NCI-H1105 treated with DMSO at 0.1 percent for 48 hours (cell line): ENCODE measurements at places on chromosomes 6 and 20.
A peak's percentile ranks its signal among the peaks of the same experiment; 100 is the strongest.

- no peak for DNase-seq
These were observed 46.6 kb upstream of the TFAP2C start for GRCh38 chr20:56582542-56582941.

- peak; percentile 30 for DNase-seq
These were observed 1.9 kb downstream of the HEBP2 start for GRCh38 chr6:138405816-138406413.

GRCh38 chr6:94361304-94362060 lies 942.1 kb upstream of the EPHA7 start:
- no peak for DNase-seq

GRCh38 chr6:31355583-31355948 lies 1.4 kb downstream of the HLA-B start:
- no peak for DNase-seq

GRCh38 chr20:8356806-8357205 lies 224.7 kb downstream of the PLCB1 start:
- DNase-seq, result no peak

- no peak for DNase-seq
These were observed 164.7 kb downstream of the SCP2D1 start for GRCh38 chr20:18978311-18978710.

DNA sequence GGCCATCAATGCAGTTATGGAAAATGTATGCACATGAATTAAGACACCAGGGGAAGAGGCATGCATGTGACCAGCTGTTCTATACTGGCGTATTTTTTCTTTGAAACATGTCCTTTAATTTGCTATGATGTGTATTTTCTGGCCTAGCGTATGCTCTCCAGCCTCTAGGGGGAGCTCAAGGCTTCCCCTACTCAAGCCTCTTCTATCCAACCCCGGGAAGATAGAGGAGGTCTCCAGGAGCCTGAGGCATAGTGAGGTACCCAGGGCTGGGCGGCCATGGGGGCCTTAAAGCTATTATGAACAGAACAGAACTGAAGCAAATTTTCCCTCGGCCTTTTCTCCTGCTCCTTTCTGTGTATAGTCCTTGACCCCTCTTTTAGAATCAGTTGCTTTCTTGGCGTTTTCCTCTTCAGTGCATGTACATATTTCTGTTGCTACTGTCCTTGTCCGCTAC lies 528.9 kb downstream of the MAFB start:
- peak; percentile 24 for DNase-seq

GRCh38 chr6:157649311-157650260 lies 173.5 kb upstream of the SNX9 start:
- DNase-seq, result peak; percentile 90

DNA sequence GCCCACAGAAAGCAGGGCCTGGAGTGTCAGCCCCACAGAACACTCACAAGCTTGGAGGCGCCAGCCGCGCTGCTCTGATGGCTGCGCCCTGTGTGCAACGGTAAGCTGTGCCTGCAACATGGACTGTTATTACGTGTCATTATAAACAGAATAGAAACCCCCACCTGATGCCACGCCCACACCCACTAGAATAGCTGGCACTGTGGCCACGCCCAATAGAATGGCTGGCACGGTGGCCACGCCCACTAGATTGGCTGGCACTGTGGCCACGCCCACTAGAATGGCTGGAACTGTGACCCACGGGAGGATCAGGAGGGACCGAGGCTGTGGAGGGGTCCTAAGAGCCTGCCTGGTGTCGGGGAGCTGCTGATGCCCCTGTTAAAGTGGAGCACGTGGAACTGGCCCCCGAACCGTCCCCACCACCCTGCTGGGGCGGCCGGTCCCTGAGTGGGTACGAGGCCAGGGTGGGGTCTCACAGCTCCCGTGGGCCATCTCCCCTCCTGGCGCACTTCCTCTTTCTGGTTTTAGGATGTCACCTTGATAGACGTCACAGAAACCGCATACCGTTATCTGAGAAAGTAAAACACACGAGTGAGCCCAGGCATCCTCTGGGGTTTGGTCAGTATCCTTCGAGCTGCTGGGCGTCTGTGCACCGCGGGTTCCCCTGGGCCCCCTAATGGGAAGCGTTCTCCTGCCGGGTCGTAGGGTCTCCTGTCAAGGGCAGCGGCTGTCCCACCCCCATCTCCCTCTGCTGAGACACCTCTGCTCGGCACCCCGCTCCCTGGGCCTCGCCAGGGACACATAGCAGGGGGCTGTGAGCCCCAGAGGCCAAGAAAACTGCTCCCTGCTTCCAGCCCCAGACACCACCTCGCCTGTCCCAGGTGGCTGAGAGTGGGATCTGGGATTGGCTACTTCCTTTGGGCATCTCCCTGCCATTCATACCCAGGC lies 25.4 kb downstream of the SLC17A9 start:
- DNase-seq, result no peak

- DNase-seq, result peak; percentile 63
These were observed 5.2 kb downstream of the SIRPA start for GRCh38 chr20:1900321-1900801.

DNA sequence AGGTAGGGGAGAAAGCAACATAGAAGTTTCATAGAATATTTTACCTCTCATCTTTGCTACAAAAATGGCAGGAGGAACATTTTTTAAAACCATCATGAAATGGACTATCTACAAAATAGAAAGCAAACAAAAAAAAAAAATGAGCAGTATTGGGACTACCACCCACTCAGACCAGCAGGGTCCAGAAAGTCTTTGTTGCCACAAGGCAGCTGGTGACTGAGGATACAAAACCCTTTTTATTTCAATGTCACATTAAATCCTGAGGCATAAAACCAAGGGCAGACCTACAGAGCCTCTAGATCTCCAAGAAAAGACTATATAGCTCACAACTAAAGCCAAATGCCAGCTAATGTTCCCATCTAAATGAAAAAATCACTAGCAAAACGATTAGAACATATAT lies 282.2 kb downstream of the PTPRK start:
- DNase-seq, result no peak

- DNase-seq, result no peak
These were observed 18.8 kb downstream of the SAMHD1 start for GRCh38 chr20:36932476-36933426.

DNA sequence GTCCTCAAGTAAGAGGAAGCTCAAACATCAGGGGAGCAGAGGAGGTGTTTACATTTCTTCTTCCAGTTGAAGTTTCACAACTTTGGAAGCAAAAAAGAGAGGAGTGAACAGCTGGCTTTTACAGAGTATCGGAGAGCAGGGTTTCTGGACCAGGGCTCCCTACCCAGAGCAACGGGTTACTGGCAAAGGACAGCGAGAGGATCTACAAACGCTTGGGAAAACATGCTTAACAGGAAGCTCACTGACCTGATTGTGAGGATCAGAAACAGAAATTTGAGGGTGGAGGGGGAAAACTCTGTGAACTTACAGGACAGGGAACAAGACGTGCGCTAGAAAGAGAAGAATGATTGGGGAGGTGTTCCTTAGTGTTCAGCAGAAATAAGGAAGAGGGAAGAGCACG lies 85.7 kb upstream of the TAB2 start:
- DNase-seq, result no peak

- no peak for DNase-seq
These were observed 195.7 kb downstream of the CD83 start for GRCh38 chr6:14313248-14313647.

- no peak for DNase-seq
These were observed 57.4 kb upstream of the MRAP2 start for GRCh38 chr6:83976037-83976755.

DNA sequence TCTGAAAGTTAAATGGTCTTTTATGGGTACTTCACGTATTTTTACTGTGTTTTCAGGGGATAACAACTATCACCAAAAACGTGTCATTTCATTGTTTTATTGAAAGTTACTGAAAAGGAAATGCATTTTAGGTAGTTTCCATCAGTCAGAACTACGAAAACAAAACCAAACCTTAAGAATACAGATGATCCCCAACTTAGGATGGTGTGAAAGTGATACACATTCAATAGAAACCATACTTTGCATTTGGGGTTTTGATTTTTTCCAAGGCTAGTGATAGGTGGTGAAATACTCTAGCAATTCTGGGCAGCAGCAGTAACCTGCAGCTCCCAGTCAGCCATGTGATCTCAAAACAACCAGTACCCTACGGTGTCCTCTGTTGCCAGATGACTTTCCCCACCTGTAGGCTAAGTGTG lies 25.9 kb upstream of the EFHC1 start:
- DNase-seq, result no peak

- DNase-seq, result no peak
These were observed 188.6 kb downstream of the SYNDIG1 start for GRCh38 chr20:24657878-24658620.

DNA sequence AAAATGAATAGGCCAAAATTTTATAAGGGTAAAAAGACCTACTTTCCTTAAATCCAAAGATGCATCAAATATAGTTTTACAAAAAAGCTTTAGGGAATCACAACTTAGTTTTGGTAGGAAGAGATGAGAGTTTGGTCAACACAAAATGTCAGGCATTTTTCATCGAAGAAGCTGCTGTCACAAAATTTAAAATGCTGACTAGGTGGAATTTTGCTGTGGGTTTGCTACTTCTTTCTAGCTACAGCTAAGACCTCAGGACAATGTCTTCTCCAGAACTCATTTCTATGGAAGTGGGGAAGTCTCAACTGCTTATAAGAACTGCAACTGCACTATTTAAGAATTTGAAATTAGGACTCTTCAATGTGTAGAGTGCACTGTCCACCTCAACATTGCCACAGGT lies 351.1 kb downstream of the HAO1 start:
- no peak for DNase-seq

GRCh38 chr20:22623211-22623610 lies 38.8 kb upstream of the FOXA2 start:
- no peak for DNase-seq
